Occipital lobe (tissue), 3 donors: ENCODE measurements at places on chromosomes 2 and 18. TPM values are rescaled to one million over a fixed set of nuclear protein-coding genes. Genes with fewer than 3 reads are reported as not detected.

Gene EMILIN1
- 4.5 TPM for total RNA-seq

Gene TXNDC2
- not detected for total RNA-seq

Gene UGT1A6
- not detected for total RNA-seq

Gene IL18RAP
- 0.16 TPM for total RNA-seq

Gene FSHR
- not detected for total RNA-seq

Gene CAVIN2
- total RNA-seq: 6.6 TPM

Gene CD8B
- not detected for total RNA-seq

Gene RFX8
- total RNA-seq: 0.47 TPM

Gene MAPK4
- 30.3 TPM for total RNA-seq

Gene CGREF1
- 17.3 TPM for total RNA-seq

Gene HS1BP3
- total RNA-seq: 10.3 TPM

Gene SERPINB10
- total RNA-seq: not detected

Gene MRPL30
- total RNA-seq: 77.8 TPM

Gene TP53I3
- 11.9 TPM for total RNA-seq

Gene CRYGD
- total RNA-seq: 1.7 TPM

Gene SERPINB13
- total RNA-seq: not detected

Gene NAPG
- 108 TPM for total RNA-seq

Gene LANCL1
- 77.5 TPM for total RNA-seq

Gene SGPP2
- total RNA-seq: 1.2 TPM

Gene VWC2L
- total RNA-seq: 20.9 TPM
